ENCODE measurements at places on chromosomes 16 and 17.
A peak's percentile ranks its signal among the peaks of the same experiment; 100 is the strongest.

GRCh38 chr16:29675811-29676643, 3.0 kb upstream of the QPRT start:
- peak; percentile 23 for DNase-seq

DNA sequence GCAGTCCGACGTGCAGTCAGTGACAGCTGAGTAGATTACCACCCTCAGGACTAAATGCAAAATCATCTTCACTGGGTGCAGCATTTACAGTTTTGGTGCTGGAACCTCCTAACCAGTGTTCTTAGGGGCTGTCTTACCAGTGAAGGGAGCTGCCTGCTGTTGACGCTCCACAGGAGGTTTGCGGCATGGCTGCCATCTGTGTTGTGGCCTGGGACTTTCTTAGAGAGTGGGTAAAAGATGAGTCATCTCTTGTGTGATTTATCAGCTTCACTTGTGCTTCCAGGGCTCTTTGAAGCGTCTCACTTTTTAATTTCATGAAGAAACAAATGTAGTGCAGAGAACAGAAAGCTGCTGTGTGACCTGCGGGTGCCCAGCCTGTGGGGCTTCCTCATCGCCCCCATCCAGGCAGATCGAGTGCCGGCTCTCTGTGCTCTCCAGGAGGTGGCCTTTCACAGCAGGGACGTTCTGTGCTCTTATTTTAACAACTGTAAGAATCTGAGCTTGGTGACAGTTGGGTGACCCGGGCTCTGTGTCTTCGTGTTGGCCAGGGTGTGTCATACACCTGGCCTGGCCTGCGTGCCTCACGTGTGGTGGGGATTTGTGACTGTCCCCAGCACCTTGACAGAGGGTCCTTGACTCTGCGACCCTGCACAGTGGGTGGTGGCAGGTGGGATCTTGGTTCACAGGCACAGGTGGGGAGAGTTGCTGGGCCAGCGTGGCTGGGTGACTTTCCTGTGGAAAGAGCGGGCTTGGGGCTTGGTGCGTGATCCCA, 24.3 kb upstream of the ZNF750 start:
- peak; percentile 64 for DNase-seq

DNA sequence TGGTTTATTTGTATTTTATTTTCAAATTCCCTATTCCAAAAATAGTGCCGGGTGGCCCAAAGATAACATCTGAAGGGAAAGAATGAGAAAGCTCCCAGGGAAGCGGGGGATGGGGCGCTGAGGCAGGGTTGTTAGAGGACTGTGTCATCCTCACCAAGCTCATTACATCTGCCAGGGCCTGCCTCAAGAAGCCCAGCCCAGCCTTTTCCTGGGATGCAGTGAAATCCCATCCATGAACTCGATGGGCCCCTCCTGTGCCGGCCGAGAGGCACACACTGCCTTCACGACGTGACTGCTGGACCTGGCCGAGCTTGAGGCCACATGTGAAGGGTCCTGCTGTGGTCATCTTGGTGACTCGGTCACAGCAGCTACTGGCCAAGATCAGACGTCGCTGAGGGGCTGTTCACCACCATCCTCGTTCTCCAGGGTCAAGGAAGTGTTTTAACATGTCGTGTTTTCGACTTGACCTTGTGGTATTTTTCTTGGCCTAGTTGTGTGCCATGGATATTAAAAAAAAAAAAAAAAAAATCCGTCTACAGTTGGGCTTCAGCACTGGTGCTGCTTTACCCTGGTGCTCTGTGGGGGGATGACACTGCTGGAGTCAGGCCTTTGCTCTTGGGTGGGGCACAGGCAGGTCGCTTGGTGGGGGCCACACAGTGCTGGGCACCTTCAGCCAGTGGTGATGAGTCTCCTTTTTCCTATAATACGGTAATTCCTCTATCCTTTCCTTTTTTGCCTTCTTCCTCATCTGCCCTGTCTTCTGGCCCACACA, 4.9 kb downstream of the TIMM22 start:
- DNase-seq: no peak

GRCh38 chr17:57288040-57288772, 31.9 kb downstream of the MSI2 start:
- DNase-seq: no peak

DNA sequence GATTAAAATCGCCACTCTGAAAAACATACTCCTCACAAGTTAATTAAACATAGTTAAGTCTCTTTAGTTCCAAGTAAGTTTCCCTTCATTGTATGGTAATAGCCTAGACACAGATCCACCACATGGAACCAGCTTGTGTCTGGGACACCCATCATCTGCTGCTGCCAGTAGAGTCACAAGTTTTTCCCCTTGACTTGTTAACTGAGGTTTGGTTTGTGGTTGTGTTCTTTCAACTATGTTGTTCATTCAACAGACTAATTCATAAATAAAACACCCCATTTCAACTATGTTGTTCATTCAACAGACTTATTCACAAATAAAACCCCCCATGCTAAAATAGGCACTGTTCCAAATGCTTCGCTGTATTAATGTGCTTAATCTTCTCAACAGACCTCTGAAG, 24.4 kb downstream of the YWHAE start:
- DNase-seq: no peak

DNA sequence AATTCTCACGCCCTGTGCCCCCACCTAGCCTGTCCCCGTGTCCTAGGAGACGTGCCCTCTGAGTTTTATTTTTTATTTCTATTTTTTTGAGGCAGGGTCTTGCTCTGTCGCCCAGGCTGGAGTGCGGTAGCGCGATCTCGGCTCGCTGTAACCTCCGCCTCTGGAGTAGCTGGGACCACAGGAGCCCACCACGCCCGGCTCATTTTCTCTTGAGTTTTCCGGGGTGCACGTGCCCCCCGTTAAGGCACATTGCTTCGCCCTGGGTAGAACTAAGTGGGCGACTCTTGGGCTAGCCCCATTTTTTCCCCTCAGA, 655 bp upstream of the KLHDC4 start:
- no peak for DNase-seq

- DNase-seq: no peak
Observed at GRCh38 chr17:45320931-45321461, 4.2 kb upstream of the MAP3K14 start.

GRCh38 chr17:9557857-9558256, 17.8 kb downstream of the STX8 start:
- no peak for DNase-seq

DNA sequence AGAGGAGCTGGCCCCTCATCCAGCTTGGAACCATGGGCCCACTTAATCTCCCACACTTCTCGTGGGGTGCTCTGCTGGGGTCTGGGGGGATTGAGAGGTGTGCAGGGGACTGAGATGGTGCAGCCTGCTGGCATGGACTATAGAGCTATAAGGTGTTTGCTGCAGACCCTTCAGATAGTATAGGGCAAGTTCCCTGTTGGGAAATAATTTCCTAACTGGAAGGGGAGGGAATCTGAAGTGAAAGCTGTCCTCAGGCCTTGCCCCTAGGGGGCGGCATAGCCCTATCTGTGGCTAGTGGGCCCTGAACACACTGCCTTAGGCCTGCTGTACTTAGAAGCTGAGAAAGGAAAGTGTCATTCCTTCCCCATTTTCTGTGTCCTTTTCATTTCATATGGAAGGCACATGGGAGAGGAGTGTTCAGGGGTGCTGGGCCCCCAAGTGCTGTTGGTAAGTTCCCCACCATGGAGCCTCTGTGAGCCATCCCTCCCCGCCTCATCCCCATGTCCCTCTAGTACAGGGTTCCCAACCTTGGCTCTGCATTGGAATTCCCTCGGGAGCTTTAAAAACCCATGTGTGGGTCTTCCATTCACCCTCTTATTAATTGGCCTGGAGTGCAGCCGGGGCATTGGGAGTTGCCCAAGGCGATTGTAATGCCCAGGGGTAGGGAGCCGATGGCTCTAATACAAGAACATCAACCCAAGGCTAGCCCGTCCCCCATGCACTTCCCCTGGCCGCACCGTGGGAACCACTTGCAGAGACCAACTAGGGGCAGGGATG, 19.7 kb downstream of the GOSR2 start:
- peak; percentile 44 for DNase-seq

DNA sequence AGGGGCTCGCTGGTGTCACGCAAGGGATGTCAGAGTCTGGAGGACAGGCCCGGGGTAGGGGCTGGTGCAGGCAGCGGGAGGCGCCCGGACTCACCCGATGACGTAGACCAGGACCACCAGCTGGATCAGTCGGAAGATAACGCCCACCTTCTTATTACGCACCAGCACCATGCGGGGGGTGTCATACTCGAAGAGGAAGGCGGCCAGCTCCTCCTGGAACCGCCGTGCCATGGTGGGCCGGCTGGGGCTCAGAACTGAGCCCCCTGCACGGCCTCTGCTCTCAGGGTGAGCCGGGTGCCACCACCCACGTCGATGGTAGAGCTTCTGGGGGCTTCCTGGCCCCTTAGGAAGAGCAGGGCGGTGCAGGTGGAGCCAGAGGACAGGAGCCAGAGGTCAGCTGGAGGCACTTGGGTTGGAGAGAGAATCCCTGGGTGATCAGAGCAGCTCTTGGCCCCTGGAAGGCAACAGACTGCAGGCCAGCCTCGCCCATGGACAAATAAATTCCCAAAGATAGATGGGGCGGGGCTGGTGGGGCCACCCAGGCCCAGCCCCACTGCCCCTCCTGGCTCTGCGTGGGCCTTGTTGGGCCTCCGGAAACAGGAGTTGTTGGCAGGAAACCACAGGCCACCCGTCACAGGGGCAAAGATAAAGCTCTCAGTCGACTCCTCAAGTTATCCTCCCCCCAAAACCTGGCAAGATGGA, at the start of gene P2RX1:
TSS of gene P2RX1 (minus strand) at position 471 of the 702 bp plus-strand sequence. CDS start at position 231, 240 bp downstream.
- DNase-seq: peak; percentile 74

DNA sequence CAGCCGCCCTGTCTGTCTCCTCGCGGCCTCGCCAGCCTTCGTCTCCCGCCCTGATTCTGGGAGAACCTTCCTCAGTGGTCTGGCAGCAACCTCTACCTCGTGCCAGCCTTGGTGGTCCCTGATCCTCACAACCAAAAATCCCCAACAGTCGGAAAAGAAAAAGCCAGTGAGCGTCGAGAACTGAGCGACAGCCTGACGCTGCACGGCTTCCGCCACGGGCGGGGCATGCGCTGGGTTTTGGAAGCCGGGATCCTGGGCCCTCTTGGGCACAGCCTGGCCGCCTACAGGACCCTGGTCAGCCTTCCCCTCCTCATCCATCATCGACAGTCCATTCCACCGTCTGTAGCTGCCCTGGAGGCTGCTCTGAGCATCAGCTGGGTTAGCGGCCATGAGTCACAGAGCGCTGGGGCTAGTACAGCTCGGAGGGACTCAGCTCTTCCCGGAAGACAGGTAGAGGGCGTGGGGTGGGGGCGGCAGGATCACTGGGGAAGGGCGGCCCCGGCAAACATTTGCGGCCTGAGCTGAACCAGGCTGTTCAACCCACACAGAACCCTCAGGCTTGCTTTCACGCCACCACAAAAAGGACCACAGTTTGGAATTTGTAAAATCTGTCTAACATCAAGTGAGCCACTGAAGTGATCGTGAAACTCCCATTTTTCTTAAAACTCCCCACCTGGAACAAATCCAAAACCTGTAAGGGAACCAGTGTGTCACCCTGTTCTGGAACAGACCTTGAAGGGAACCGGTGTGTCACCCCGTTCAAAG, 55.4 kb upstream of the DOC2B start:
- DNase-seq: no peak

GRCh38 chr17:50239937-50240336, 34.3 kb upstream of the TMEM92 start:
- no peak for DNase-seq

GRCh38 chr16:82182266-82183003, 12.4 kb upstream of the MPHOSPH6 start:
- no peak for DNase-seq

GRCh38 chr16:1394367-1394951, 20.0 kb downstream of the UNKL start:
- DNase-seq: no peak
